Neural crest cell (in vitro differentiated cells): ENCODE measurements at places on chromosomes 6 and 20.

DNA sequence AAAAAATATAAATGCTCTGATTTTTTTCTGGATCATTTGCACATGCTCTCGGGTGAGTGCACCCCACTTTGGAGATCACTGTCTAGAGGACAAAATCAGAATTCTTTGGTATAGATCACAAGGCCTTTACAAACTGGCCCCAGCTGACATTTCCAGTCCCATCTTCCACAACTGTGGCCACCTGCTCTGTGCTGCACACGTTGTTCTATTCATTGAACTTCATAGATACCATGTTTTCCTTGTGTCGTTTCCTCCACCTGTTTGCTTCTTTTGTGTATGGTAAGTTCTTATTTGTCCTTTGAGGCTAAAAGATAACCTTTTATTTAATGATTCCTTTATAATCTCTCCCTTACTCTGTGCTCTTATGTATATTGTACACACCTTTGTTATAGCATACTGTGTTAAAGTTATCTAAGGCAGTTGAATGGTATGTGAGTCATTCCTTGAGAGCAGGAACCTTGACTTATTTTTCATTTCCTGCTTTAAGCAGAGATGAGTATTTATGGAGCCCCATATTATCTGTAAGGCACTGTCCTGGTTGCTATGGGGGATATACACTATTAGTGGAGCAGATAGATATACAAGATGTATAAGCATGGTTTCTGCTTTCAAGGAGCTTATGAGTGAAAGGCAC is 12.0 kb upstream of the SLC17A5 start:
- DNase-seq, result no peak

DNA sequence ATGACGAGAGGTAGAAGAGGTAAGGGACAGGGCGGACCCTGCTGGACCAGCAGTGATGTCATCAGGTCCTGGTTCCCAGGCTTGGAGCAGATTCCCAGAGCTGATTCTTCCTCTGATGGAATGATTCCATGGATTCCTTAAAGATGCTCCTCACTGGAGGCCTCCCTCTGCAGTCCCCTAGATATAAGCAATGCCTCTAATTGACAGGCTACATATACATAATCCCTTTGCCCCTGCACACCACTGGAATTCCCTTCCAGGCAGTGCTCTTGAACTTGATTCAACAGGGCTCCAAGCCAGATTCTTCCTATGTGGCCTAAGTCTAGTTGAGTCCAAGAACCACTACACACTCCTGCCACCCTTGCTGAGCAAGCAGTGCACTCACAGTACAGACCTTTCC is 52.3 kb upstream of the L3MBTL3 start:
- no peak for DNase-seq

DNA sequence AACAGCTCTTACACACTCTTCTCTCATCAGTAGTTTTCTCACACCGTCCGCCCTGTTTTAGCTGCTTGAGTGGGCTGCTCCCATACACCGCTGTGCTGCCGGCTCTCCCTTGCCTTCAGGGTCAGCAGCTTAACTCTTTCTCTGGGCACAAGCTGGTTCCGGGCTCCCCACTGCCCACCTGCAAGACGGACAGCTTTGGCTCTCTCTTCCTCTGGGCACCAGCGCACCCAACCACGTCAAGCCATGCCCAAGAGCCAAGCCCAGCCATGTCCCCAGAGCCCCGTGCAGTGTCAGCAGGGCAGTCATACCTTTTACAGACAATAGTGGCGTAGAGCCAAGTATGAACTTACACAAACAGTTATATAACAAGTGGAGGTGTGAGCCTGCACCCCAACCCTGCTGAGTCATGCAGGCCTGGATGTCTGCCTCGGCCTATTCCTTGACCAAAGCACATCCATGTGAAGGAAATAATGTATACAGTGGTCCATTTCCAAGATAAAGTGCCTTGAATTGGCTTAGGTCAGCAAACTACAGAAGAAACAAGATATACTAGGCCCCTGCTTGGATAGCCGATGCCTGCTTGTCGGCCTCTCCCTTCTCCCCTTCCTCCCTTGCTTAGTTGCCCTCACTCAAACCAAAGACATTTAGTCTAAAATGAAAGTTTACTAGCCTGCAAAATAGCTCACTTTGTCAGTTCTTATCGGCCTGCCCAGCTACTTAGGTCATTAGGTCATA is 89.3 kb downstream of the JPH2 start:
- no peak for DNase-seq

GRCh38 chr20:47576516-47577033 is 74.9 kb downstream of the NCOA3 start:
- DNase-seq, result no peak

- no peak for DNase-seq
Observed at GRCh38 chr6:144343701-144344428, 58.7 kb downstream of the UTRN start.

DNA sequence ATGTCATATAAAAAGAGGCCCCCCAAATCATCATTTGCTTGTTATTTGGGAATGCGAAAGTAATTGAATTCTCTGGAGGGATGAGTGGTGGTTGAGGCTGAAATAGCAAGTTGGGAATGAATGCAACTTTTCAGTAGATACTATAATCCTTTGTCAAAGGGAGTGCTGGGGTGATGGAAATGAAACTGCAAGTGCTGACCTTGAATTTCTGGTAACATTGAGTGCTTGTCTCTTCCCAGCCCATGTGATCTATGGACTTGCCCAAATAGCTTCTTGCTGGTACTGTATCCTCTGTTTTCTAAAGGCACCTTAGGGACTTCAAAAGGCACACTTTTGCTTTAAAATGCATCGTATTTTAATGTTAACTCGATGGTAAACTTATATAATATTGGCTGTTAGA is 14.8 kb downstream of the PAQR8 start:
- DNase-seq, result no peak

DNA sequence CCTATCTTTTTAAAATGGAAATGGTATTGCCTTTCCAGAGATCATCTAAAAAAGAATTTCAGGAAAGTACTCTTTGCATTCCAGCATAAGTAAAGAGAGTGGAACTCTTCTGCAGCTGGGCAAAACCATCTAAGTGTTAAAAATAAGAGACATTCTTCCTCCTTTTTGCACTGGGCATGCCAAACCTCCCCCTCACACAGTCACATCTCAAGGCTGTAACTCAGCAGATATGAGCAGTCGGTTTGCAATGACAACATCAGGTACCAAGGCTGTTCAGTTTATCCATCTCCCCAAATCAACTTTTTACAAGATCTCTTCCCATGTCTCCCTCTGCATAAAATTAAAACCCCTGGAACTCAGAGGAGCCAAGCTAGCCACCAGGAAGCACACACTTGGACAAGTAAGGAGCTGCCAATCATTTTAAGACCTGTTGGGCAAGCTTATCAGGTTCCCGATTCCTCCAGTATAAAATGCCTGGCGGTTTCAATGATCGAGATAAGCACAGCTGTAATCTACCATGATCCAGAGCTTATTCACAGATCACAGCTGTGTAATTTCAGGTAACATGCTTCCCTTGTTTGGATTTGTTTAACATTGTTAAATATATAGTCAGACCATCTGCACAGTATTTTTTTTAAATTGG is 23.2 kb downstream of the ID4 start:
- no peak for DNase-seq

- no peak for DNase-seq
Observed at GRCh38 chr6:29510202-29510601, 22.4 kb upstream of the MAS1L start.

- DNase-seq, result no peak
Observed at GRCh38 chr6:13539572-13539971, 34.8 kb upstream of the SIRT5 start.

DNA sequence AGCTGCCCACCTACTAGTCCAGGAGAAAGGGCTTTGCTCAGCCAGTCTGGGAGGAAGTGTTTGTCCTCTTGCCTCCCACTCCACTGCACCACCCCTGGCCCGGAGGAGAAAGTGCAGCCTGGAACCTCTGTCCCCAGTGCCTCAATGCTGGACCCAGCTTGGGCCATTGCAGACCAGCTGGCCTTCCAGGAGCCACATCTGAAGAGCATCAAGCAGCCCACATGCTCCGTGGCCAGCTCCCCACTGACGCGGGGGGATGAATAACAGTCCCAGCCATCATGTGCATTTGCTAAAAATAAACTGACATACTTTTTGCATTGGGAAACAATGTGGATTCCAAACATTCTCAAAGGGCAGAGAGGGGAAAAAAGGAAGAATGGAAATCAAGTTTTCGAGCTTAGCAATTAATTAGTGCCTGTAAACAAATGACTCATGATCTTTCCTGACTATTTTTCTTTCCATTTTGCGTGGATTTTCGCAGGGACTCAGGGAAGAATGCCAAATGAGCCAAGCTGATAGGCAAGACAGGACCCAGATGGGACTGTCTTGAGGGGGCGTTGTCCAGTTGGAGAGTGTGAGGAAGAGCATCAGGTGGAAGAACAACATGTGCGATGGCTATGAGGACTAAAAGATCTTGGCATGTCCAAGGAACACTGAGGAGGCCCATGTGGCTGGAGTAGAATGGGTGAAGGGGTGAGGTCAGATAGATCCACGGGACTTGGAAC is 34.1 kb downstream of the CEBPB start:
- DNase-seq, result no peak

DNA sequence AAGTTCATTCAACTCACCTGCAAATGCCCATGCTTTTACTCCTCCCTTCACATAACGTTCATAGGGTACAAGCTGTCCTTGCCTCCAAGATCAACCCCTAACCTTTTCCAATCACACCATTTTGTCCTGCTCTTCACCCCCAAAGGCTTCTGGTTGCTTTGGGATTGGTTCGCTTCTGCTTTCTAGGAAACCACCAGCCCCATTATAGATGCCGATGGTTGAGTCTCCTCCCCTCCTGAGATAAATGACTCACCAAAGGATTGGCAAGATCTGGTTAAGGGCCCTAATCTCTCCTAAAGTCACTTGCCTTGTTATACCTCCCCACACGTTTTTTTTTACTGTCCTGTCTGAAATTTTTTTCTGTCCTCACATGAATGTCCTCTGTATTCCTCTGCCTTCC is 311.4 kb downstream of the HACE1 start:
- no peak for DNase-seq

DNA sequence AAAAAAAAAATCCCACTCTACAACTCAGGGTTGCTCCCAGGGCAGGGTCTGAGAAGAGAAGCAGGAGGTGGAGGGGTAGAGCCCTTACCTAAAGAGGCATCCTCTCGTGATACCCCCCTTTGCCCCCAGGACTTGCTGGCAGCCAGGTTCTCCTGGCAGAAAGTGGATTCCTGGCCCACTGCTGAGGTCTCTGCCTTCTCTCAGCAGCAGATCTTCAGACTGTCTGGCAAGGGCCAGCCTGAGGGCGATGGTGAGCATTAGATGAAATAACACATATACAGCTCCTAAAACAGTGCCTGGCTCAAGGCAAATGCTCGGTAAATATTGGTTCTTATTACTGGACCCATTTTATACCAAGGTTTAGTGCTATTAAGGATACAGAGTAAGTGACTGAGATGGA is 4.8 kb upstream of the GLP1R start:
- no peak for DNase-seq

GRCh38 chr6:155212616-155213380 is 51.0 kb upstream of the CLDN20 start:
- no peak for DNase-seq

GRCh38 chr6:33935439-33936080 is 131.8 kb upstream of the MLN start:
- no peak for DNase-seq

- DNase-seq, result no peak
Observed at GRCh38 chr6:168452685-168453377, 11.8 kb downstream of the SMOC2 start.

DNA sequence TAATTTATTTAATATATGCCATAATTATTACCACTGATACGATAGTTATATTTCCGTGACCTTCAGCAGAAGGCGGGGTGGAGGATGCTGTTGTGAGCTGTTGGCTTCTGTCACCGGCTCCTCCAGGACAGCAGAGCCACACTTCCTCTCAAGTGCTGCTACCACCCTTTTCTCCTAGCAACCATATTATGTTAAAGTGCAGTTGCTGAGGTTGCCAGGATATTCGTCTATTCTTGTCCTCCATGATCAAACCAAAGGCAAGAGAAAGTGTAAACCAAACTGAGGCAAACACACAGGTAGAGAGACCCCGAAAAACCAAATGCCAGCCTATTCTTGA is 27.8 kb downstream of the RGS17 start:
- no peak for DNase-seq

DNA sequence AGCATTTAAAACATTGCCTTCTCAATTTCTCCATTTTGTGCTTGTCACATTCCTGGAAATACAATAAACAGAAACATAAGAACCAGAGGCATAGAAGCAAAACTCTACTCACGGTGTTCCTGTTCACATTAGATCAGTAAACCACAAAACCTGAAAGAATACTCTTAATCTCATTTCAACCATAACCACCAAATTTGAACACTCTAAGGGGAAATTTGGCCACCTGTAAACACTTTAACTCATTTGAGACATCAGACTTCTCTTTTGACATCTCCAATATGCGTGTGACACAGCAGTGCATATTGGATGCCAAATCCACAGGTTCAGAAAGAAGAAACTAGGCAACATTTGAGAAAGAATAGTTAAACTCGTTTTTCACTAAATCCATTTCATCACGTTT is 153.8 kb upstream of the IRAK1BP1 start:
- no peak for DNase-seq

GRCh38 chr6:68754681-68755213 is 119.7 kb downstream of the ADGRB3 start:
- no peak for DNase-seq

DNA sequence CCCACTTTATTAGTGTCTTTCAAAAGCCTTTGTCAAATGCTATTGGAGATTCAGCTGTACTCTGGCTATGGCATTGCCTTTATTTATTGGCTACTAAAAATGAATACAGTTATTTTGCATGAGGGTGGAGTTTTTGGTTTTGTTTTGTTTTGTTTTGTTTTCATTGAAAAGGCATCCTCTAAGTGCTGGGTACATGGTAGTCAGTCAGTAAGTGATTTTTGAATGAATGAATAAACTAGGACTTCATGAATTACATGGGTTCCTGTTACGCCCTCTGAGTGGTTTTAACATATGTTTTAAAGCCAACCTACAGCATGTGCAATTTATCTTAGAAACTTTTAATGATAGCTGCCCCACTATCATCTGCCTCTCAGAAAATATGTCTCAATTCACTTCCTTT is 38.9 kb upstream of the ENPP1 start:
- no peak for DNase-seq

DNA sequence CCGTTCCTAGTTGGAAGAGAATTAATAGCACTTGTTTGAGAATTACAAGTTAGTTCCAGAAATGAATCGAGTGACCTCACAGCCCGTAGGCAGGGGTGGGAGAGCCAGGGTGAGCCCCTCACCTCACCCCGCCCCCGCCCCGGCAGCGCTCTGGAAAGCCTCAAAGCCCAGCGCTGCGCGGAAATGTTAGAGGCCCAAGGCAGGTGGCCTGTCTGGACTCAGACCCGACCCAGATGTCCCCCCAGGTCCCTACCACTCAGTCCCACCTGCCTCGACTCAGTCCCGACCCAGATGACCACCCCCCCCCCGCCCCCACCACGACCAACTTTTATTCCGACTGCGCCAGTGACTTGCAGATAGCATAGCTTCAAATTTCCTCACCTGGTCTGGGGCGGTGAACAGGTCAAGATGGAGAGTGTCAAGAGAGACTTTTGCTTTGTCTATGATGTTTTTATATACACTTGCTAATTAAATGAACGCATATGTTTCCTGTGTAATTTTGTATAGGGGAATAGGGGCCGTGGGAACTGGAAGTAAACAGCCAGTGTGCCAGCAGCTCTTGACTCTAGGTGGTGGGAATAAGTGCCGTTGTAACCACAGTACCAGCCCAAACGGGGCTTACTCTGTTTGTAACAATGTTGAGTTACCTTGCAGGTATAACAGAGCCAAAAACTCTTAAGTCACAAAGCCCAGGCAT is 1.2 kb upstream of the PXDC1 start:
- DNase-seq, result no peak

GRCh38 chr6:161374971-161375873 is 101.4 kb upstream of the AGPAT4 start:
- no peak for DNase-seq
